ENCODE measurements at places on chromosomes 6 and 20.
A peak's percentile ranks its signal among the peaks of the same experiment; 100 is the strongest.

- DNase-seq, result no peak
Observed at GRCh38 chr6:133201231-133201630, 39.9 kb upstream of the EYA4 start.

GRCh38 chr6:37131104-37131959, 38.6 kb upstream of the PIM1 start:
- DNase-seq, result peak; percentile 86

DNA sequence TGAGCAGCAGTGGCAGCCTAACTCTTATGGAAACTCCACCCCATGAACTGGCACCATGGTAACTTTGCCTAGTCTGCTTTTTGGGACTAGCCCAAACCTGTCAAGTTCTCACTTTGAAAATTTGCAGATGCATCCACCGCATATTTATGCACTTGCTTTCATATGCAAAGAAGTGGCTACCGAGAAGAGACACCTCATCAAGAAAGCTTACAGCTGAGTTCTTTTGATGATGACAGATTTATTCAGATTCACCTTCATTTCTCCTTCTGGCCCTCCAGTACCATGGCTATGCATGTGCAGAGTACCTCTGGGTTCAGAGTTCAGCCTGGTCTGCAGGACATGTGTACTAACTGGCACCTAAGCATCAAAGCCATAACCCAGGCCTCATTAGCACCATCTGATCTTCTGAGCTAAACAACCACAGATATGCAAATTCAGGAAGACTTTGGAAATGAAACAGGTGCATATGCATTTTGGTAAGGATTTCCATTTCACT, 154.3 kb upstream of the TENT5A start:
- DNase-seq, result no peak

GRCh38 chr6:137307163-137307854, 88.1 kb upstream of the IFNGR1 start:
- no peak for DNase-seq
